ENCODE measurements at places on chromosomes 16 and 17.

DNA sequence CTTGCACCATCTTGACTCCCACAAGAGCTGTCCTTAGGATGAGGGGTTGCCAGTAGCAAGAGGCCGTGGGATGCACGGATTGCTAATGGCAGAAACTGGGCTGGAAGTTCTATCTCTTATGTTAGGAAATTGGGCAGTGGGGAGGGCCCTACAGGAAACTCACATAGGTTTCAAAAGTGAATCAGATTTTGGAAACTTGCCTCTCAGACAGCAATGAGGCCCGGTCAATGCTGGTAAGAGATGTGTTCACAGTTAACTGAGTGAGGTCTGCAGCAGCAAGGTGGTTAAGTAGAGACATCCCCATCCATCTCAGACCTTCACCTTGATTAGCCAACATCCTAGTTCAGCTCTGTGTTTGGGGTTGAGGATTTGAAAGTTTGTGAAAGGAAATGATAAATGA lies 164.7 kb downstream of the ABCA8 start:
- no peak for DNase-seq

DNA sequence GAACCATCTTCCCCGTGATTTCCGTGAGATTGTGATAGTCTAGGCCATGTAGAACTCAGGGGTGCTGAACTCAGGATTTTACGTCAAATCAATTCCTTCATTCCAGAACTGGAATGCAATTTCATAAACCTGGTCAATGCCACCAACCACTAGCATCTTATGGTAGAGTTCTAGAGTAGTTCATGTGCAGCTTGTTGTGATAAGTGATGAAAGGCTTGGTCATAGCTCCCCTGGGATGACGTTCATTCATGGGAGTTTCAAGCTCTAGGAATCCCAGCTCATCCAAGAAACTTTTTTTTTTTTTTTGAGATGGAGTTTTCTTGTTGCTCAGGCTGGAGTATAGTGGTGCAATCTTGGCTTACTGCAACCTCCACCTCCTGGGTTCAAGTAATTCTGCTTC lies 3.7 kb upstream of the DPEP2 start:
- DNase-seq = no peak

DNA sequence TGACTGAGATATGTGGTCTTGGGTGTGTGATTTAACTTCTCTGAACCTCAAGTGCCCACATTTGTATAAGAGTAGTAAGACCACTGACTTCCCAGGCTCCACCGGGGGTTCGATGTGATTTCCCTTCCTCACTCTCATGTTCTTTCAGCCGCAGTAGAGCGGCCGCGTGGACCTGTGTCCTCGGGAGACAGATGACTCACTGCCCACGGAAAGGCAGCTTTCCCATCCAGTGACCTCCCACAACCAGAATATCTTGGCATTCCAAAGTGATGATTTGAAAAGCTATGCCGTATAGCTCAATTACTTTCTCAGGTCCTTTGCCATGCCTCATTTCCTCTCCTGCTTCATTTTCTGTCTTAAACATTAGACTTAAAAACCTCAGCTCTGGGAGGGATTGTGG lies 73.6 kb downstream of the IL21R start:
- no peak for DNase-seq

DNA sequence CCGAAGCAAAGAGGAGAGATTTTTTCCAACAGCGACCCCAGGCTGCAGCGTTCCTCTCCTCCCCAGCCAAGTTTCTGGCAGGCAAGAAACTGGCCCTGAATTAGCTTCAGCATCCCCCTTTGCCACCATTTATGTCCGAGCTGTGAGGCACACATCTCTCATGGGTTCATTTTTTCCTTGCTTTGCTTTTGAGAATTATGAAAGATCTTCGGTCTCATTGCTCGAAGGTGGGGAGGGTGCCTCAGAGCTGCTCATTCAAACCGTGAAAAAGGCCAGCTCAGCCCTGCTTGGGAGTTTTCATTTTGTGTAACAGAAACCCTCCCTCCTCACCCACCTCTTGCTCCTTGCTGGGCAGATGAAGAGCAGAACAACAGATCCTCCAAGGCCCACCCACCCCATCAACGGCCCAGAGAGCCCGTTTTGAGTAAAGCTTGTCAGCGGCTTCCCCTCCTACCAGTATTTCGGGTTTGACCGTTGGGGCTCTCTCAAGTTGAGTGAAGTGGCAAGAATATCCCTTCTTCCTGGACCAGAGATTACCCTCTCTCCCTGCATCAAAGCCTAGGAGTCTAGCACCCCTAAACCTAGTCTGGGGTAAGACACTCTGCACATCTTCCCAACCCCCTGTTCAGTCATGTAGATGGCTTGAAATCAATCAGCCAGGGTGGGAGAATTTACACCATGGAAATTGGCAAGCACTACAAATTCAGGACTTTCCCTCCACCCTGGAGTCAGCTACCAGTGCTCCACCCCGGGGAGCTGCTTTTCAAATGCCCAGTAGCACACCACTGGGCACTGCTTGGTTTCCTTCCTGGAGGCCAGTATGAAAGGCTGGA lies 1.8 kb downstream of the CCR7 start:
- no peak for DNase-seq

DNA sequence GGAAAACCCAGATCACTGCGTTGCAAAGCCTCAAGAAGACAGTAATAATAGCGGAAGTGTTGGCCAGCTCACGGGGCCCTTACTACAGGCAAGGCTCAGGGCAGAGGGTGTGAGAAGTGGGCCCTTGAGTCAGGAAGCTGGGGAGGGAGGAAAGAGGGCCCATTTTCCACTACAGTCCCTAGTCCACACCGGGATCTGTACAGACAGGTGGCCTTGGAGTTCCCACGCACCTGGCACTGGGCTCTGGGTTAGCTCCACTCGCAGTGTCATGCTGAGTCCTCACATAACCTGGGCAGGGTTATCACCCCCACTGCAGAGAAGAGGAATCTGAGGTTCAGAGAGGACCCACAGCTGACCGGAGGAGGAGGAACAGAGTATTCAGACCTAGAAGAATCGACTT lies 16.8 kb upstream of the MTSS2 start:
- DNase-seq = no peak

DNA sequence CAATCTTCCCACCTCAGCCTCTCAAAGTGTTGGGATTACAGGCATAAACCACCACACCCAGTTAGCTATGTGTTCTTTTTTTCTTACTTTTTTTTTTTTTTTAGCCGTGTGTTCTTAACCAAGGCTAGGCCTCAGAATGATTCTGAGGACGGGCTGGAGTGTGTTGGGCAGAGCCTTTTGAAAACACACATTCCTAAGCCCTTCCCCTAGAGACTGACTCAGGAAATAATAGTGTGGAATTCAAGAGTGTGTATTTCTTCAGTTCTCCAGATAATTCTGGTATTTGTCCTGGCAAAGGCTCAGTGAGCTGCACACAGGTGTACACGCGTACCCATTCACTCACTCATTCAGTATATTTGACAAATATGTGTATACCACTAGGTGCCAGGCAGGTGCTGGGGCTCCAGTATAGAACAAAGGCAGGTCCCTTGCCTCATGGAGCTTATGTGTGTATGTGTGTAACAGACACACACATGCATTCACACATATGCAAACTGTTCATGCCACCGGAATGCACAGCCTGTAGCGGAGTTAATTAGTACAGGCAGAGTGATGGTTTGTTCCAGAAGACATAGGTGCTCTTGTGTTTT lies 19.4 kb upstream of the NFATC3 start:
- no peak for DNase-seq

DNA sequence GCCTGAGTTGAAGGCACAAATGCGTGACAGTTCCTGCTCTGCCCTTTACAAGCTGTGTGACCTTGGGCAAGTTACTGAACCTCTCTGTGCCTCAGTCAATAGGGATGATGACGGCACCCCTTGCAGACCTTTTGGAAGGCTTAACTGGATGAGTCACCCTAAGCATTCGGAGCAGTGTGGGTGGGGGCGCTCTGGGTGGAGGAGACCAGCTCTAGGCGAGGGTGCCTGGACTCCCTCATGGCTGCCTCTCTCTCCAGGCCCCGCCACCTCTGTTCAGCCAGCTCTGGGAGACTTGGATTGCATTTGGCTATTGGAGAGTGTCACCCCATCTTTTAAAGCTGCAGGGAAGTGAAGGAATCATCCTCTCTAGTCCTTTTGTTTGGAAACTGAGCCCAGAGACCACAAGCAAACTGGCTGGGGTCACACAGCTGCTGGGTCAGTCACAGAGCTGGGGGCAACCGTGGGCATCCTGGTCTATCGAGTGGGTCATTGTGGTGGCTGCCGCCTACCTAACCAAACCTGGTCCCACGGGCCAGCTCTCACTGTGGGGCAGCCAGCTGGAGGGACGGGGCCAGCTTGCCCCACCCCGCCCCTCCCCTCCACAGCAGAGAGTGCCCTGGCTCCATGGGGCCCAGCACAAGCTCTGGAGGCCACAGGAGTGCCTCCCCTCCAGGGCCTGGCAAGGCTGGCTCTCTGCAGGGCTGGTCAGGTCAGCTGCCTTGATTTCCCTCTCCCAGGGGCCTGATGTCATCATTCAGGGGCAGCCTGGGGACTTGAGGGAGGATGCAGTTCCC lies 20.2 kb upstream of the GSE1 start:
- no peak for DNase-seq

- no peak for DNase-seq
Measured at GRCh38 chr17:30600830-30601494, 123.8 kb downstream of the GOSR1 start.

- peak; percentile 92 for DNase-seq
Measured at GRCh38 chr17:81923302-81924260, 4.0 kb downstream of the MAFG start.

DNA sequence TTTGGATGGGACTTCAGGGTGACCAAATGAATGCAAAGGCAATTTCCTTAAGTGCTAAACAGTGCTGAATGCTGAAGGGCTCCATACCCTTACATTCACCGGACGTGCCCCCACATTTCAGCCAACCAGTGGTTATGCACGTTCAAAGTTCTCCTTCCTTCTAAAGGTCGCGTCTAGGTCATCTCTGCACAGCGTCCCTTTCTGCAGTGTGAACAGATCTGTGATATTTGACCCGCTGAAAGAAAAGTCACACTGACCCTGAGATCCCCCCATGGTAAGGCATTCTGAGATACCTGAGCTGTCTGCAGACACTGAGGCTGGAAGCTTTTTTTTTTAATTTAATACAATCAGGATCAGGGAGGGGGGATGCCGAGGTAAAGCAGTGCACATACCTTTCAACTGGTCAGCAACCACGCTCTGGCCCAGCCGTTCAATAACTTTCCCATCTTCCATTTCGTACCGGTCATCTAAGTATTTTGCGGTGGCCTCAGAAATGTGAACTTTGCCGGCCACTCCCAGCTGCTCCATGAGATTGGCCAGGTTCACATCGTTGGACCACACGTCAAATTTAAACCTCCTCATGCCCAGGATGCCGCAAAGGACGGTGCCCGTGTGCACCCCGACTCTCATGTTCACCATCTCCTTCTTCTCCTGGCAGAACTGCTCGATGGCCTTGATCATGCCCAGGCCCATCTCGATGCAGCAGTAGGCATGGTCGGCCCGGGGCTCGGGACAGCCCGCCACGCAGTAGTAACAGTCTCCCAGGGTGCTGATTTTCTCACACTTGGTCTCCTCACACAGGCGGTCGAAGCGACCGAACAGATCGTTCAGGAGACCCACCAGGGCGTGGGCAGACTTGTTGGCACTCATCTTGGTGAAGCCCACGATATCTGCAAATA lies 2.6 kb downstream of the ADCY9 start:
- no peak for DNase-seq

GRCh38 chr16:918068-918467 lies 52.7 kb downstream of the LMF1 start:
- no peak for DNase-seq

GRCh38 chr16:67653789-67654402 lies 6.2 kb downstream of the ACD start:
- DNase-seq = no peak

GRCh38 chr17:75831032-75831571 lies 13.1 kb downstream of the UNC13D start:
- DNase-seq = no peak

DNA sequence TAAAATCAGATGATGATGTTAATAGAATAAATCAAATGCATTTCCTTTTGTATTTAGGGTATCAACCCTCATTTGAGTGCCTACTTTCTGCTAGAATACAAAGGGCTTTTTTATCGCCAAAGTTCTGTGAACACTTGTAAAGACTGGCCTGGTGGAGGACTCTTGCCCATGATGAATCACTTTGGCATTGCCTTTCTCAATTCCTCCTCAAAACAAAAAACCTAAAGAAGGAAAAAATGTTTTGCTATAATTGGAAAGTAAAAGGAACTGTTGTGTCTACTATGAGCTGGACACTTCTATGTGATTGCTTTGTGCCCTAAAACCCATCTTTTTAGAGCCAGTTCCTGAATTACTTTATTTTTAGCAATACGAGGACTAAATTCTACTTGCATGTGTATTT lies 13.0 kb upstream of the DHRS11 start:
- DNase-seq = no peak

DNA sequence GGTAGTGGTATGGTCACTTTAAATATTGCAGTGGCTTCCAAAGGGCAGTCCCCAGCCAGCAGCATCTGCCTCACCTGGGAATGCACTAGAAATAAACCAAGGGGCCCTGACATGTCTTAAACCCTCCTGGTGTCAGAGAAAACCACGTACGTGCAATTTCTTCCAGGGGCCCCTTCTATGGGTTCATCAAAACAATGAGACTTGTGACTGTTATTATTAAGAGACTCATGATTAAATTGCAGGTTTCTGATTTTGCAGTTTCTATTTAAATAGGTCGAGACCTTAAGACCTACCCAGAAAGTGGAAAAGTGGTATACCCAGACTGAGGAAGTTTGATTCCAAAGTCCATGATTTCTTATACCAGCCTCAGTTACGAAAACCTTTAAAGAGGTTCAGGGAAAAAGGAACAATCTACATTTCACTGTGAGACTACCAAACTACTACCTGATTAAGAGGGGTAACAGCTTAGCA lies 746 bp upstream of the POLG2 start:
- DNase-seq = no peak

DNA sequence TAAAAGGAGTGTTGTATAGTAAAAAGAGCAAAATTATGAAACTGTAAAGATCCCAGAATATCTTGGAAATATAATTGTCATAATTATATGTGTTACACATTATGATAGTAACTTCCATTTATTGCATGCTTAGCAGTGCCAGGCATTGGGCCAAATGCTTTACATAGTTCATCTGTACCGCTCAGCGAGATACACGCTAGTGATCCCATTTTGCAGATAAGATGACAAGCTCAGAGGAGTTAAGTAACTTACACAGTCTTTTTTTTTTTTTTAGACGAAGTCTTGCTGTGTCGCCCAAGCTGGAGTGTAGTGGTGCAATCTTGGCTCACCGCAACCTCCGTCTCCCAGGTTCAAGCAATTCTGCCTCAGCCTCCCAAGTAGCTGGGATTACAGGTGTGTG lies 6.8 kb upstream of the EZH1 start:
- DNase-seq = no peak

GRCh38 chr16:1973461-1974156 lies 1.8 kb downstream of the TBL3 start:
- no peak for DNase-seq

- DNase-seq = no peak
Measured at GRCh38 chr17:81435652-81436293, 40.5 kb downstream of the BAHCC1 start.
